ENCODE measurements at places on chromosomes 5 and 9.
A peak's percentile ranks its signal among the peaks of the same experiment; 100 is the strongest.

GRCh38 chr5:53900677-53901076 is 340.2 kb downstream of the NDUFS4 start:
- DNase-seq: no peak

DNA sequence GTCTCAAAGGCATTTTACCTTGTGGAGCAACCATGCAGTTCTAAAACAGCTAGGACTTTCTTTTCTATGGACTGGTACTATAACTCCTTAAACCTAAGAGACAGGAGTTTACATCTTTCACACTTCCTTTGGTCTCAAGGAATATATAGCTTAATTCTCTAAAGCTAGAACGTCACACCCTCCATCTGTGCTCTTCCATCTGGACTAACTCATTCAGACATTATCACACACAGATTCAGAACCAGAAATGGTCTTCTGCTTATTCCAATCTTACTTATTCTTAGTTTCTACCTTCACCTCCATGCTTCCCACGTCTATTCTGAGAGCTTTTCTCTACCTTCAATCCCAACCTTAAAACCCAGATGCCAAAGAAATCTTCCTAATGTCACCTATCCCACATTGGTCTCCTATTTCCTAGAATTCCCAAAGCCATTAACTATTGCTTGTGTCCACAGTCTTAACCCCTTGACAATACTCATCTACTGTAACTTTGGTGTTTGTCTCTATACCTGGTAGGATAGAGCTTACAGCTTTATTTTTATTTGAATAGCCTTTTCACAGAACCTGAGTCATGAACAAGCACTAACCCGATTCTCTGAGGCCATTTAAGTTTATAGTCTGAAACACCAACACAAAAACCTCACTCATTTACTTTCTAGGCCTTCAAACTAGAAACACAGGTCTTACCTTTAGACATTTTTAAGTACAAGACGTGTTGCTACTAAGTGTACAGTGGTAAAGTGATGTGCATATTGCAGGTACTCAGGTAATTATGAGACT is 22.8 kb downstream of the CSNK1A1 start:
- DNase-seq: no peak

- no peak for DNase-seq
Measured at GRCh38 chr9:121896545-121896943, 196.6 kb downstream of the TTLL11 start.

DNA sequence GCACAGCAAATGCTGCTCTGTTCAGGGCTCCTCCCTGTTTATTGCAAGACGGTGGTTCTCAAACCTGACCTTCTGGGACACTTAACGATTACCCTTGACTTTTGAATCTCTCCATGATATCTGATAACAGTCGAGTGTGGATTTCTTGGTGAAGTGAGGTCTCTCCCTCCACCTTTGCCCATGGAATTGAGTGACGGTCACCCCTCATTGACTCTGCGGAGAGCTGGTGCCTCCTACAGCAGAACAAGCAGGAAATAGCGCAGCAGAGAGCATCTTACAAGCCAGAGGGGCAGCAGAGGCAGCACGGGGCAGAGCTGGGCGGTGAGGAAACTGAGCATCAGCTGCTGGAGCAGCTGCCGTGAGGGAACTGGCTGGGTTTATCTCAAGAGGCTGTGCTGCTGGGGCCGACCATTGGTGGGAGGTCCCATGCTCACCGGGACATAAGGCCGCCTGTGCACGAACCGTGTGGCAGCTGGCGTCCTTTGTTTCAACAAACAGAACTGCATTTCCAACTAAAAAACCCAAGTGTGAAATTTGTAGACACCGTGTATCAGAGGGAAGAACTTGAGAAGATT is 189.8 kb downstream of the MTRR start:
- no peak for DNase-seq

- no peak for DNase-seq
Measured at GRCh38 chr5:72156946-72157624, 49.8 kb downstream of the MAP1B start.

DNA sequence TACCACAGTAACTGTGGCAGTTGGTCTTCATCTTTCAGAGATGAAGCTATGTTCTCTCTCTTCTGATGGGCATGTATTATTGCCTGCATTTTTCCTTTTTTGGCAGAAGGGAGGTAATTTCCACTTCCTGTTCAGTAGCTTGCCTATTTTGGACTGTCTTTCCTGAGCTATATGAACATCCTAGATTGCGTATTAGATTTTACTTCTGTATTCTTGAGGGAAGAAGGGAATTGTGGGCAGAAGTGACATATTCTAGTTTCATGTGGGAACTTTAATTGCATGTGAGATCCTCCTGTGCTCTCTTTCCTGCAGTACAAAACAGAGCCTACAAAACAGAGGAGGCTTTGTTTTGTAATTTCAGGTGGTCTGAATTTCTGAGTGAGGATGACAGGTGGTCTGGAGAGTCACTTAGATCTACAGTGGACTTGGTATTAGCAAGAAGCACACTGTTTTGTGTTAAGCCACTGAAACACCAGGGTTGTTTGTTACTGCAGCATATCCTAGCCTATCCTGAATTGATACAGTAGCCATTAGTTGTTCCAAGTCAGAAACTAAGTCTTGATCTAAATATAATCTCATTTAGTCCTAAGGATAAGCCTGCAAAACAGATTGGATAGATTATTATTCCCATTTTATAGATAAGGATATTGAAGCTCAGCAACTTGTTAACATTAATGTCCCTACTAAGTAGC is 68.1 kb downstream of the AOPEP start:
- no peak for DNase-seq

- no peak for DNase-seq
Measured at GRCh38 chr9:121566481-121567465, 67.1 kb upstream of the GGTA1 start.

DNA sequence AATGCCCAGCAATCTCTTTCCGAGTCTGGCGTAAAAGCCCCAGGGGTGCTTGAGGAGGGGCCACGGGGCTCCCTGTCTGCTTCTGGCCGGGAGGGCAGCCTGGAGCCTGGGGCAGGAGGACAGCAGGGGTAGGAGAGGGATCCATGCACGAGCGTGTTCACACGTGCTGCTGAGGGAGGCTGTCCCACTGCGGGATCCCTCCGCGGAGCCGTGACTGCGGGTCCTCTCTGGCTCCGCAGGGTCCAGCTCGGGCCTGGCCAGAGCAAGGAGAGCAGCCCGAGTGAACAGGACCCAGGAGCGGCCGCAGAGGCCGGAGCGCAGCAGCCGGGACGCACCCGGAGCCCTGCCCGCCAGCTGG is 78.4 kb downstream of the ZNF354C start:
- DNase-seq: no peak

DNA sequence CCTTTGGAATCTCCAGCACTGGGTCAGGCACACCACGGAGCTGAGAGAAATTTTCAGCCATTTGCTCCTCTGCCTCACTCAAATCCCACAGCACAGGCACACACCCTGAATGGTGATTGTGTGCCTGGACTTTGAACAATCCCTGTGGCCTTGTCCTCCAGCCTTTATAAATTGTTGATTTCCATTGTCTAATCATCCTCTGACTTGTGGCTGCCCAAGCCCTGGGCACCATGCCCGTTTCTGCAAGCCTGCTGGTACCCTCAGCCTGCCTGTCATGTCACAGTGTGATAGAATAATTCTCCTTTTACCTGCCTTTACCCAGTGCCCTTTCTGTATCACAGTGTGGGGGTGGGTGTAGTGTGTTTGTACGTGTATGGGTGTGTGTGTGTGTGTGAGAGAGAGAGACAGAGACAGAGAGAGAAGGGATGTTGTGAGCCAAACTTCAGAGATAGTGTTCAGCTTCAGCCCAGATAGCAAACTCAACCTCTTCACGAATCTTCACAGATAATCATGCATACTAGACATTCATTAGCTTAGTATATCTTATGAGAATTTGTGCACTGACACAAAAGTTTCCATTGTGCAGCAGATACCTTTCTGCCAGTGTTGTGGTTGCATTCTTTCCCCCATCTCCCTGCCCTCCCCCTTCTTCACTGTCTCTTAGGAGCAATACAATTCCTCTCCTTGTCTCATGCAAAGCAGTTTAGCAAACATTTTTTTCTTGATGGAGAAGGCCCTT is 27.8 kb upstream of the SLC44A1 start:
- DNase-seq: no peak

GRCh38 chr5:145591578-145591977 is 243.6 kb downstream of the PRELID2 start:
- no peak for DNase-seq

DNA sequence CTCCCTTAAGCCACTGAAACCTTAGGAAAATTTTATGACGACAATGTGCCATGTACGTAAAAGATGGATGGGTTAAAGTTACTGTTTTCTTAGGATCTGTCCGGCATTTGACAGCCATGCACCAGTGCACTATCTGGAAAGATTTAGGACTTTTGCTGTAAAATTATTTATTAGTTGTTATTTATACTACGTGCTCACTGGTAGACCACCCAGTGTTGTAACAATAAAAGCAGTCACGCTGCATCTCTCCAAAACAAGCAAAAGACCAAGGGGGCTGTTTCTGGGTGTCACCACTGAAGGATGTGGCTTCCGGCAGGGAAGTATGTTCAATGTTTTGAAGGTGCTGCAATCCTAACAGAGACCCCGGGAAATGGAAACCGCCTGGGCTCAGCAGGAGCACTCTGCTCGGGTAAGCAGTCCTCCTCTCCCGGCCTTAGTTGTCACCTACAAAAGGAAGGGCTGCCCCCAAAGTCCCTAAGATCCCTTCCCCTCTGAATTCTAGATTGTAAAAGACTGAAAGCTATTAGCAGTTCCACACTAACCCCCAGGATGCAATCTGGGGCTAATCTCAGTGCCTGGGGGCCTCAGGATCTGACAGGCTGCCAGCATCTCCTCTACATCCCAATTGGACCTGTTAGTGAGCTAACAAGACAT is 38.6 kb downstream of the SAXO1 start:
- no peak for DNase-seq

GRCh38 chr9:87520172-87520683 is 22.6 kb downstream of the DAPK1 start:
- DNase-seq: no peak

GRCh38 chr9:69391946-69392345 is 66.9 kb downstream of the ENTREP1 start:
- DNase-seq: no peak

GRCh38 chr9:127803507-127804352 is 1.0 kb downstream of the FPGS start:
- no peak for DNase-seq

- peak; percentile 33 for DNase-seq
Measured at GRCh38 chr5:65102976-65103711, 334.4 kb downstream of the CWC27 start.

GRCh38 chr5:141618030-141618803 is 583 bp downstream of the DIAPH1 start:
- peak; percentile 35 for DNase-seq

- no peak for DNase-seq
Measured at GRCh38 chr5:170269579-170269978, 28.0 kb downstream of the LCP2 start.

- no peak for DNase-seq
Measured at GRCh38 chr5:13629218-13629617, 315.3 kb downstream of the DNAH5 start.

- no peak for DNase-seq
Measured at GRCh38 chr9:95644377-95644776, 127.6 kb upstream of the PTCH1 start.

- DNase-seq: no peak
Measured at GRCh38 chr5:102910240-102911226, 155.4 kb downstream of the PAM start.

DNA sequence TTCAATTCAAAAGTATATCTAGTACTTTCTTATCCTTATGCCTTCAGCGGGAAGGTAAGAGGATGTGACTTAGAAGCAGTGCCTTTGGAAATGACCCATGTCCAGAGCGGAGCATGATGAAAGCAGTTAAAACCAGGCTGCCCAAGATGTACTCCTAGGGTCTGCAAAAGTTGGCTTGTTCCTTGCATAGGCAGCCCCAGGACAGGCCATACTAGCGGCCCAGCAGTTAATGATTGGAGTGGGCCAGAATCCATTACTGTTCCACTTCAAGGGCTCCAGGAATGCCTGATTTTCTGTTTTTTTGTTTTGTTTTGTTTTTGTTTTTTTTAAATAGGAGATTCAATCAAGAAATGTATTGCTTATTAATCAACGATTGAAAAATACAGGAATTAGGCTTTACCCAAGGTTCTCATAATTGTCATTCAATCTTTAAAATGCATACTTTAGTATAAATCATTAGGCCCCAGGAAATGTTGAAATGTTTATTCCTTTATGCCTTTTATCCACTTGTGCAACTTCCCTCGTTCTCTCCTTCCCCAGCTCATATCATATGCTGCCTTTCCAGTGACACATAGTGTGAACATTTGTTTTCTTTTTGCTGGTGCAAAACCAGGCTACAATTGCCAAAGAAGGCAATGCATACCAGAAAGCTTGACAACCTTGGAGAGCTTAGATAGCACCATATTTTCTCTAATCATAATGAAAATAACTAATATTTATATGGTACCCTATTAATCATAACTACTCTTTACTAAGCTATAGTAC is 190.8 kb downstream of the ARHGEF28 start:
- no peak for DNase-seq

GRCh38 chr9:133715295-133715865 is 22.8 kb downstream of the SARDH start:
- no peak for DNase-seq

DNA sequence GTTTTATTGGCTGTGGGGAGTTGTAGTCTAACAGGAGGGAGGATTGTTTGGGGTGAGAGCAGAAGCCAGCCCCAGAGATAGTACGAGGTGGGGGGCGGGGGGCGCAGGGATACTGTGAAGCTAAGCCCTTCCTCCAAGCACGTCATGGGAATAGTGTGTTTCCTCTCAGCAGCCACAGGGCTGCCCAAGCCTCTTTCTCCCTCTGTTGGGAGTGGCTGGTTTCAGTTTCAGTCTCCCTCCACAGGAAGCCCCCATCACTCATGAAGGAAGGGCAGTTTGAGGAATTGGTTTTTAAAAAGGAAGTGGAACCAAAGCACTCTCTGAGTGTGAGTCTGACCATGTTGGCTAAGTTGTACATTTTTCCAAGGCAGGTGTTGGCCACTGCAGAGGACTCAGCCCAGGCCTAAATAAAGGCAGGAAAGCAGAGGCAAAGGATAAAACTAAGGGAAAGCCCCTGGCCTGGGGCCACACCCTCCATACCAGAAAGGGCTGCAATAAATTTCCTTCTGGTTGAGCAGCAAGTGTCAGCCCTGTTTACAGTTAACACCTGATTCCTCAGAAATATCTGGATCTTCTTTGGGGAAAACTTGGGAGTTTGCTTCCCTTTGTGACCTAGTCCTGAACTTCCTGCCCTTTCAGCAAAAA is 3.2 kb downstream of the RAB24 start:
- DNase-seq: no peak

GRCh38 chr5:53170746-53171349 is 61.3 kb upstream of the MOCS2 start:
- DNase-seq: no peak

GRCh38 chr5:98787131-98787719 is 13.8 kb downstream of the RGMB start:
- DNase-seq: no peak

DNA sequence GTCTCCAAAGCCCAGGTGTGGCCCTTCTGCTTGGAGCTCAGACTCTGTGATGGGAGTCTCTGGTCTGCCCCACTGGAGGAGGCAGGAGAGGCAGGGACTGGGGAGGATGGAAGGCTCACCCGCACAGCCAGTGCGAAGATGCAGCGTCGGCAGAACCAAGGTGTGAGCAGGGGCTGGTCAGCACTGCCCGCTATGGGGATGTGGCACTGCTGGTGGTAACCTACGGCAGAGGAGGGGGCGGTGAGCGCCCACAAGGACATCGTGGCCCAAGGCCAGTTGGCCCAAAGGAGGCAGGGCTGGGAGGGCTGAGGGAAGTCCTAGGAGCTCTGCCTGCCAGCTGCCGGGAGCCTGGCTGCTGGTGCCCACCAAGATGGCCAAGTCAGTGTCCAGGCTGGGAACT is 7.3 kb downstream of the PHF19 start:
- no peak for DNase-seq

GRCh38 chr5:128413356-128413755 is 124.7 kb downstream of the FBN2 start:
- no peak for DNase-seq

All from effector CD8-positive, alpha-beta T cell (primary cell).